Mammary epithelial cell (primary cell): ENCODE measurements at places on chromosomes 5 and 9. TPM values are rescaled to one million over a fixed set of nuclear protein-coding genes. Genes with fewer than 3 reads are reported as not detected.

KIAA1958 gene
- 2.5 TPM for total RNA-seq

DNA sequence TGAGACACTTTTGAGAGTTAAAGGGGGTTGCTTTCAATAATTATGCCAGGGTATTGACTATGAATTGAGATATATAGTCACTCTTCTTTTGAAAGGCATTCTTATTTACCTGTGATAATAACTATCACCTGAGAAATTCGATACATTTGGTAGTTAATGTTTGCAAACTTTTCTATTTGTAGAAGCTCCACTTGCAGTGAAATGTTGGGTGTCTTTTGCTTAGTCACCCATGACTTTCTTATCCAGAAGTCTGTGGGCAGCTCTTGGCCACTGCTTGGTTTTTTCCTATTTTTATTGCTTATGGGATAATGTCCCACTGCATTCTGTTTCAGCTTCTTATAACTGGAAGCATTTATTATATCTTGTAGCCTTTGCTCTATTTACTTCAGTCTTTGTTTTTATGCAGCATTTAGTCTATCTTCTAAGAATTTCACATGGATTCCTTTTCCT is 3.9 kb downstream of the MACIR start:
- DNase-seq, result no peak

DNA sequence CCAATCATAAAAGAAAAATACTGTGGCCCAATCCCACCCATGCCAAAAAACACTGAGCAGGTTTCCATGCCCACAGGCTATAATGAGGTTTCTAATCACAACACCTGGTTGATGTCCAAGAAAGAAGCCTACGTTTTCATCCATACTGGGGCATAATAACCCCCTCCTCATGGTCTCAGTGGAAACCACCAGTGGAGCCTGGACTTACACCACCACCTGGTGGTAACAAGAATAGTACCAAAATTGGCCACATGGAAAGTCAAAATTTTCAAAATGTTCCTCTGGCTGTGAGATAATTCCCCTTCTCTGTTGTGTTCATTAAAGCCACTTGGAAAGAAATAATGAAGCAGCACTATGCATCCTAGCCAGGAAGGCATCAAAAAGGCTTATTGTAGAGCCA is 687.3 kb upstream of the ST8SIA4 start:
- no peak for DNase-seq

DNA sequence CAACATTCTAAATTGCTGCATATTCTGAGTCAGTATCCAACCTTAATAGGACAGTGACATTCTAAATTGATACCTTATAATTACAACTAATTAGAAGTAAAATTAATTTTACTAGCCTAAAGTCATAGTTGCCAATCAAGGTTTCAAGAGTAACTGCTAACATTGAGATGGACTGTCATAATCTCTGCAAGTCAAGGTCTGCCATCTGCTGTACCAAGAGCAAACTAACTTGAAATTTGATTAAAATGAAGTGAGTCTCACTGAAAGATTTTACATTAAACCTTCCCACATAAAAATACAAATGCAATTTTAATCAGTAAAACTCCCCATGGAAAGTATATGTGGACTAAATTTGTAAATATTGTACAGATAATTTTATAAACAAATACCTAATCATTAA is 235.3 kb downstream of the PRDM9 start:
- no peak for DNase-seq

CTNND2 gene
- total RNA-seq, result not detected in 2 replicates

DNA sequence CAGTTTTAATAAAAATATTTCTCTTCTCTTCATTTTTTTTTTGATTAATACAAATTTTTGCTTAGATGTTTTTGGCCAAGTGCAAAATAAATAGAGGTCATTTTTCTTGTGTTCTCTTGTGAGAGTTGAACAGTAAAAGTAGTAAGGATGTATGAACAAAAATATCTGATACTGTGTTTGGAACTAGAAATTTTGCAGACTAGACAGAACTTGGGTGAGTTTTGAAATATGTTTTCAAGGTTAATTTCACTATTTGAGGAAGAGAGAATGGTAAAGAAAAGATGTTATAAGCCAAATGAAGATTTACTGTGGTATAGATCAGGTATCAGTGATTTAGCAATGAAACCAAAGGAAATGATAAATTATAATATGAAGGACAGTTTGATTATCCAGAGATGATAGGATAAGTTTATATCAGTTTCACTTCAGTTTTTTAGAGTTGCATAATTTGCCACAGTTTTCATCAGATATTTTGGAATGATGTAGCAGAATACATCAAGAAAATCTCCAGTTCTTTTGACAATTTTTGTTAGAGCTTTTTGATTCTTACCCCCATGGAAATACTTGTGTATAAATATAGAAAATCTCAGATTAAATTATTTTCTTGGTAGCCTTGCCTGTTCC is 147.9 kb upstream of the VCAN start:
- DNase-seq, result no peak

DNA sequence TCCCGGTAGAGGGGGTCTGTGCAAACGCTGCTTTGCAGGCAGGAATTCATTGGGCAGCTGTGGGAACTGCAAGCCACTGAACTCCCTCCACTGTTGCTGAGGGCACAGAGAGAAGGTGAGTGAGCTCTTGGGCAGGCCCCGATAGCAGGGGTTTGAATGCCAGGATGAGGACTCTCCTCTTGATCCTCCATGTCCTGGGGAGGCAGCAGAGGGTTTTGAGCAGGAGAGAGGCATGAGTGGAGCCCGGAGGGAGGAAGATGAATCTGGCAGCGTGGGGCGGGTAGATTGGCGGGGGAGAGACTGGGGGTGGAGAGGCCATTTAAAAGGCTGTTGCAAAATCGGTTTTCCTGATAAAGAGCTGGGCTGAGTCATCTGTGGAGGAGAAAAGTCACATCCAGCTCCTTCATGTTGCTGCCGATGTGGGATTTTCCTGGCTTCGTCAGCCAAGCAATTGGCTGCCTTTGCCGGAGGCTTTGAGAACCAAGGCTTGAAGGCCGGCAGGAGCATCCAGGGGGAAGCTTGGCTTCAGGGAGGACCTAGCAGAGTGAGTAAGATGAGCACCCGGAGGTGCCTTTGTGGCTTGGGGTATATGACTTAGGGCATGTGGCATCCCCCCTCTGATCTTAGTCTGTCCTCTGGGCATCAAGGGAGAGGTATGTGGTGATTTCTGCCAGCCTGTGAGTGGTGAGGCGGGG is at the start of gene SYNPO:
Gene SYNPO, plus strand, starts transcription at position 350 of the 695 bp plus-strand sequence. CDS start 7,616 bp downstream, outside the sequence.
- DNase-seq, result peak; percentile 97

BNIP1 gene
- total RNA-seq, result 10.8 TPM

GRCh38 chr5:137609127-137609526 is 110.0 kb upstream of the SPOCK1 start:
- DNase-seq, result no peak

DNA sequence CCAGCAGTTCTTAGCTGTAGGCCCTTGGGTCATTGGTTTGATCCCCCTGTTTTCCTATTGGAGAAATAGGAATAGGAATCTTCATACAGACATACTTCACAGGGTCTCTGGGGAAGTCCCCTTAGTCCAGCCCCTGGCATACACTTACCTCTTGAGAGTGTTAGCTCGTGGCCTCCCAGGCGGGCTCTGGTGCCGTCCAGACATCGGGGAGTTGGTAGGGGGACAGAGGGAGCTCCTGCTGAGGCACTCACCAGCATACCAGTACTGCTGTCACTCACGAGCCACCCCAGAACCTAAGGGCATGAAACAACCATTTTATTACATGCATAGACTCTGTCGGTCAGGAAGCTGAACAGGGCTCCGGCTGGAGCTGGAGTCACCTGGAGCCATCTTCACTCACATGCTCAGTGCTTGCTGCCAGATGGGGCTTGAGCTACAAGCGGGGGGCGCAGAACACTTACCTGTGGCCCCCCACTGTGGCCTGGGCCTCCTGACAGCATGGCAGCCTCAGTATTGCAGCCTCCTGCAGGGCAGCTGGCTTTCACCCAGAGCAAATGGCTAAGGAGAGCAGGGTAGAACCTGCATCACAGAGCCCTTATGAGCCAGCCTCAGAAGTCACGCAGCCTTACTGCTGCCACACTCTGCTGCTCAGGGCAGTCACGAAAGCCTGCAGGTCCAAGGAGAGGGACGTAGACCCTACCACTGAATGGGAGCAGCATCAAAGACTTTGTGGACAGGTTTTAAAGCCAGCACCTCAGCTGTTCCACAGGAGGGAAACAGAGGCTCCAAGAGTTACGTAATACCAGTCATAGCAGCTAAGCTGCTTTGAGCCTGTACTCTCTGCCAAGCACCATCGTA is 58.3 kb upstream of the ANGPTL2 start:
- DNase-seq, result no peak

PCSK5 gene
- total RNA-seq, result 15.2 TPM

CTXN3 gene
- total RNA-seq, result not detected in 2 replicates

SH3PXD2B gene
- 13.0 and 25.1 TPM in 2 replicates for total RNA-seq

F12 gene
- 4.0 and 4.3 TPM in 2 replicates for total RNA-seq

DNA sequence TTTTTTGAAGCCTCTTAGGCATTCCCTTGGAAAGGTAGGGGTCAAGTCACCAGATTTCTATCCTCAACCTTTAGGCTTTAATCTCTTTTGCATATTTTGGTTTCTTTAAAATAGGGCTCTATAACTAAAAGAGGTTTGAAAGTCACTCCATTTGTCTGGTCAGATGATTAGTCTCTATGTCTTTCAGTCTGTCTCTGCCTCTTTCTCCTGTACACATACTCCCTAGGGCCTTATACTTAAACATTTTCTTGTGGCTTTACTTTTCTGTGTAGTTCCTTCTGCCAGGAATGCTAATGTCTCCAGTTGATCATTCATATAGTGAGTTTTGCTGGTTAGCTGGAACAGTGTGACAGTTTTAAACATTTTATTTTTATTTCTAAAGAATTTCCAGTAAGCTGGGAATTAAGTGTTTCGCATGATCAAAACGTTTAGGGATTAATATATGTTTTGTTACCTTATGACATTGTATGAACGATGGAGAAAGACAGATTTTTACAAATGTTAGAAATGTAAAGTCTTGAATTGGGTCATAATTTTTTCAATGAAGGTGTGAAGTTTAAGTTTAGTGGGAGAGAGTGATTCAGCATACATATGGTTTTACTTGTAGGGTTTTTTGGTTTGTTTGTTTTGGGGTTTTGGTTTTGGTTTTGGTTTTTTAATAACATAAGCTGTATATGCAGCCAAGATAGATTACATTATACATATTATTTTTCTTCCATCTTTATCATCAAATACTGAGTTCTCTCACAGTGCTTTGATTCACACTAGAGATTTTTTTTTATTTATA is 90.6 kb downstream of the ZCCHC7 start:
- no peak for DNase-seq

GRCh38 chr5:98368141-98368540 is 405.3 kb upstream of the RGMB start:
- DNase-seq, result no peak

DNA sequence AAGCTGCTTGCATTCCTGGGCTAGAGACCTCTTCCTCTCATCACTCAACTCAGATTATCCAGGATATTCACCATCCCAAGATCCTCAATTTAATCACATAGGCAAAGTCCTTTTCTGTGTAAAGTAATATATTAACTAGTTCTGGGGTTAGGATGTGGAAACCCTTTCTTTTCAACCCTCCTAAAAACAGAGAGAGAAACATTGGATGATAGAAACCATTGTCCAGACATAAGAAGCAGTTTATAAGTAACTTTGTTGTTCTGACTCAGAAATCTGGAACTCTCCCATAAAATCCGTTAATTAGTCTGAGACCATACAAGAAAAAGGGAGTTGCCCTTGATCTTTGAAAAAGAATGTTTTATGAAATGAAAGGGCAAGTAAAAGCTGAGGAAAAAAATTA is 817.1 kb upstream of the CDH9 start:
- peak; percentile 51 for DNase-seq

- peak; percentile 47 for DNase-seq
Observed at GRCh38 chr5:150645070-150645700, 4.7 kb downstream of the SYNPO start.

GRCh38 chr5:27474395-27474794 is 436.0 kb upstream of the CDH9 start:
- no peak for DNase-seq

- DNase-seq, result no peak
Observed at GRCh38 chr9:124284940-124285441, 27.2 kb downstream of the NEK6 start.

DNA sequence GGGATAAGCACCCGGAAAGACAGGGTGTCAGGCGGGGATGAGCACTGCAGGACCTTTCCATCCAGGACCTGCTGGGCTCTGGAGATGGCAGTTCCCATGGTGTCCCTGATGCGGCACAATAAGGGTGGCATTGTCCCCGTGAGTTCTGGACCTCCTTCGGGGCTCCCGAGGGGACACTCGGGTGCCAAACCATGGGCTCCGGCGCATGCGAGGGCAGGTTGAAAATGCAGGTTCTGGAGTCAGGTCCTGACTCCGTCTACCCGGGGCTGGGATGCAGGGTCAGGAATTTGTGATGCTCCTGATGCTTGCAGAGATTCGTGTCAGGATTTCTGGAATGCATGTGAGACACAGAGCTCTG is 682 bp downstream of the FCN2 start:
- DNase-seq, result no peak

DNA sequence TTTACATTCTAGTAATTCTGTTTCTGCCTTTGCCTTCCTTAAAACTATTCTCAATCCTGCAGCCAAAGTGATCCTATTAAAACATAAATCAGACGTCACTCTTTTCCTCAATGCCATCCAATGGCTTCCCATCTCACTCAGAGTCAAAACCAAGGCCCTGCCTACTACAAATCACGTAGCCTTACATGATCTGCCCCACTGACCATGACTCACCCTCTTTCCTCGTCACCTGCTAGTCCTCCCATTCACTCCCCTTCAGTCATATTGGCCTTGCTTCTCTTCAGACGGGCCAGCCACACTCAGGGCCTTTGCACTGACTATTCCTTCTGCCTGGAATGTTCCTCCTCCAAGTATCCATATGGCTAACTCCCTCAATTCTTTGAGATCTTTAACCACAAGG is 39.0 kb upstream of the DMXL1 start:
- DNase-seq, result peak; percentile 6

GRCh38 chr5:172437445-172438318 is 16.6 kb downstream of the SH3PXD2B start:
- peak; percentile 72 for DNase-seq

GRCh38 chr5:69374911-69375446 is 5.4 kb downstream of the RAD17 start:
- no peak for DNase-seq

DNA sequence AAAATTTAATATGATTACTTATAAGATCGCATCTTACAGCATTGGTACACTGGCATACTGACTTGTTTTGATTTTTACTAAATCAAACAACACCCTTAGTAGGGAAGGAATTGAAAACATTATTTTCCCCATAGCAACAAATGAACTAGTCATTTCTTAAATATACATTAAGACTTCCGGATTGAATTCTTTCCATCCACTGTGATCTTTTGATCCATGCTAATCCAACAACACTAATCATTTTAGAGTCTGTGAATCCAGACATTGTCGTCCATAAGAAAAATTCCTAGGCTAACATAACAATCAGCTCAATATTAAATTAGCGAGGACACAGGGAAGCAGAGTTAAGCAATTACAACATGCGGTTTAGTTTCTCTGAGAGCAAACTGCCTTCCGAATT is 21.6 kb upstream of the ERAP1 start:
- no peak for DNase-seq

RANBP17 gene
- total RNA-seq, result 9.3 and 10.3 TPM in 2 replicates

DNA sequence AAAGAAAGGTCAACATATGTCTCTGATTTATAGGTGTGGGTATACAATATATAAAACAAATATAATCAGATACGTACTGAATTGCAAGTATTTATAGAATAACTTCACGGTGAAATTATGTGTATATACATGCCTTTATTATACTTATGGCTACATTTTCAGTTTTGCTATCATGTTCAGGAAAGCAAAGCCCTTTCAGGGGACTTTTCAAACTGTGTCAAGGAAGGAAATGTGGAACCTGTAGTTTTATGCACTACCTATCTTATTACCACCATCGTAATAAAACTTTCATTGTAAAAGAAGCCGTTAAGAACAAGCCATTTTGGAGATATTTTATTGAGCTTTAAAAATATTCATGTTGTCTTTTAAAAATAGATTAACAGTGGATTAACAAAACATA is 257.2 kb downstream of the PJA2 start:
- DNase-seq, result no peak
